Stimulated activated CD8-positive, alpha-beta memory T cell treated with anti-CD3 and anti-CD28 coated beads, Interleukin-7, amount 100 ng/mL, for 1 hour (primary cell): ENCODE measurements at places on chromosomes 5 and 9.

- no peak for DNase-seq
Observed at GRCh38 chr9:131649646-131650045, 90.2 kb downstream of the RAPGEF1 start.

DNA sequence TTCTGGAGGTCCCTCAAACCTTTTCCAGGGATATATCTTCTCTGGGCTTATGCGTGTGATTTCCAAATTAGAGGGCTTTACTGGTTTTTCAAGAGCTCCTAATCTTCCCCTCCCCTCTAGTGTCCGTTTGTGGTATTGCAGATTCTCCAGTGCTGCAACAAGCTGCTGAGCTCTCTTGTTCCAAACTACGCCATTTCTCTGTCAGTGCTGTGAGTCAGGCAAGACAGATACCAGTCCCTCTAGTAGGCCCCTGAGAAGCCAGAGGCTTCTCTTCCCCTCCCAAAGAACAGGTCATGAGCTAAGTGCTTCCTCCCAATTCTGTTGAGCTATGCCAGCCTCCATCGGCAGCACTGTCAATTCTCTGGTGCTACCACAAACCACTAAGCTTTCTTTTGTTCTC, 149.5 kb downstream of the FANCC start:
- peak; percentile 4 for DNase-seq

GRCh38 chr5:52950686-52951085, 38.5 kb upstream of the ITGA2 start:
- DNase-seq: no peak

DNA sequence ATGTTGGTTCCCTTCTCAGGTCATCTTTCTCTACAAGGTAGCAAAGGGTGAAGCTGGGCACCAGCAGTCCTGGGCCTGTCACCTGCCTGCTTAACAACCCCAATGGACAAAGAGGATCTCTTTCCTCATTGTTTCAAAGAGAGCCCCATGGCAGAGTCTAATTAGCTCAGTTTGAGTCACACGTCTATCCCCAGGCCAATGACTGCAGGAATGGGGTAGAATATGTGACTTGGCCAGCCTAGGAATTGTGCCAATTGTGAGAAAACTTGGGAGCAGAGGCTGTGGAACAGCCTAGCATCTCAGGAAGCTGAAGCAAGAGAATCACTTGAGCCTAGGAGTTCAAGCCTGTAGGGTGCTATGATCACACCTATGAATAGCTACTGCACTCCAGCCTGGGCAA, 3.6 kb upstream of the RAPGEF1 start:
- no peak for DNase-seq

DNA sequence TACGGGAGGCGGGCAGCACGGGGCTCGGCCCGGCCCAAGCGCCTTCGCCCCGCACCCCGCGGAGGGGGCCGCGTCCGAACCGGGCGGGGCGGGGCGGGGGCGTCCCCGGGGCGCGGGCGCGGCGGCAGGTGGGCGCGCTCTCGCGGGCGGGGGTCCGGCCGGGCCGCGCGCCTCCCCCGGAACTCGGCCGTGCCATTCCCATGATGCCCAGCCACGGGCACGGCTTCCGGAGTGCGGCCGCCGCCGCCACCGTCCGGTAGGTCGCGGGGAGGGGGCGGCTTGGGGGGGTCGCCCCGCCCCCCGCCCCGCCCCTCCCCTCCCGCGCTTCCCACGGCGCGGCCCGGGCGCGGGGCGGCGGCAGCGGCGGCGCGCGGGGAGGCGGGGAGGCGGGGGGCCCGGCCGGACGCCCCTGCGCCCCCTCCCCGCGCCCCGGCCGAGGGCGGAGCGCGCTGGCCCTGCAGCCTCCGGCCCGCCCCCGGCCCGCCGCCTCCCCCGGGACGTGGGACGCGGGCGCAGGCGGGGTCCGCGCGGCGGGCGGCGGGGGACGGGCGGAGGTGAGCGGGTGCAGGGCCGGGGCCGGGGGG, at the start of gene PPP1R26:
Gene PPP1R26, plus strand, starts transcription at position 314 of the 584 bp plus-strand sequence. CDS start 4,729 bp downstream, outside the sequence.
- no peak for DNase-seq

GRCh38 chr5:31730139-31730538, 91.2 kb downstream of the PDZD2 start:
- no peak for DNase-seq

- DNase-seq: no peak
Observed at GRCh38 chr5:174306345-174307030, 261.0 kb downstream of the NSG2 start.

DNA sequence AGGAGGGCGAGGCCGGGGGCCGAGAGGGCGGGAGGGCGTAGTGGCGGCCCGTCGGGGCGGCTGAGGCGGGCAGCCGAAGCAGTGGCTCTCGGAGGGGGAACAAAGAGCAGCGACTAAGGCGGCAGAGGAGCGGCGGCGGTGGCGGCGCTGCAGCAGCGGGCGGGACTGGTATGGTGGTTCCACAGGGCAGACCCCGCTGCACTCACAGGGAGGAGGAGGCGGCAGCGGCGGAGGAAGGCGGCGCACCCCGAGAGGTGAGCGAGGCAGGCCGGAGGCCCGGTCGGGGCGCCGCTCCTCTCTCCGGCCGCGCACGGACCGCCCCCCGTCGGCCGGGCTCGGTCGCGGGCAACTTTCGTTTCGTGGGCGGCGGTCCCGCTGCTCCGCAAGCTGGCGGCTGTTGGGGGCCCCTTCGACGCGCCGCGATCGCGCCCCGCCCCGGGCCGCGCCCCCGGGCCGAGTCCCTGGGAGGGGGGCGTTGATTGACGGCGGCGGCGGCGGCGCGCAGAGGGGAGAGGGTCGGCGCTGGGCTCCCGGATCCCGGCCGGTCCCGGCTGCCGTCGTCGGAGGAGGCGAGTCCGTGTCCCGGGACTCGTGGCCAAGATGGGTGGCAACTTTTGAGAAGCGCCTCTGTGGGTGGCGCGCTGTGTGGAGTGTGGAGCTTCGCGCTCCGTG, 467 bp downstream of the CNOT6 start:
- DNase-seq: no peak

DNA sequence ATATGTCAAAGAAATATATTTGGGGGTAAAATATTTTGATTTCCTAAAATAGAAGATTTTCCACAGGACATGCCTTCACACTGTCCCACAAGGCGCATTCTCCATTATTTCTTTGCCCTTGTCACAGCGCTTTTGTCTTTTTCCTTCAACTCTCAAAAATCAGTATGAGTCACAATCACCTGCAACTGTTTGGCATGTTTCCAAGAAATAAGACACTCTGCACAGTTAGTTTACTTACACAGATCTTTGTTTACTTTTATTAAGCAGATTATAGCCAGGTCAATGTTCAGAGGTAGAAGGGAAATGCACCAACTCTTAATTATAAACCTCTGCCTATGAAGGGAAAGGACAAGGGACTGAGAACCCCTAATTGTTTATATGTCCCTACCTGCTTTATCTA, 9.5 kb downstream of the CEMIP2 start:
- DNase-seq: no peak

GRCh38 chr5:80193401-80193800, 62.4 kb downstream of the SERINC5 start:
- DNase-seq: no peak

DNA sequence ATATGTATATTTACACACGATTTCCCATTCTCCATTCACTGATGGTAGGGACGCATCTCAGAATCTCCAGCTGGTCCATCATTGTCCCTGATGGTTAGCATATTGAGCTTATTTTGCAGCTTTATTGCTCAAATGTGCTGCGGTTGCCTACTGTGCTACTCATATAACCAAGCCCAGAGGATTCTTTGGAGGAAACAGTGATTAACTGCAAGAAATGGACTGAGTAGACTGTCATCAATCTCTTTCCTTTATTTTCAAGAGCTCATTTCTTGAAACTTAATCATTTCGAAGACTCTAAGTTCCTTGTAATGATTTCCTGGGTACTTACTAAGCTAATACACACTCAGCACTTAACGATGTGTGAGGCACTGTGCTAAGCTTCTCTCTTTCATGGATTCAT, 119.0 kb downstream of the MAT2B start:
- no peak for DNase-seq

- DNase-seq: no peak
Observed at GRCh38 chr9:10613419-10613818, 617 bp upstream of the PTPRD start.

- DNase-seq: no peak
Observed at GRCh38 chr9:76810377-76810957, 46.2 kb downstream of the PCA3 start.

GRCh38 chr5:149887622-149888183, 56.9 kb downstream of the PDE6A start:
- no peak for DNase-seq

DNA sequence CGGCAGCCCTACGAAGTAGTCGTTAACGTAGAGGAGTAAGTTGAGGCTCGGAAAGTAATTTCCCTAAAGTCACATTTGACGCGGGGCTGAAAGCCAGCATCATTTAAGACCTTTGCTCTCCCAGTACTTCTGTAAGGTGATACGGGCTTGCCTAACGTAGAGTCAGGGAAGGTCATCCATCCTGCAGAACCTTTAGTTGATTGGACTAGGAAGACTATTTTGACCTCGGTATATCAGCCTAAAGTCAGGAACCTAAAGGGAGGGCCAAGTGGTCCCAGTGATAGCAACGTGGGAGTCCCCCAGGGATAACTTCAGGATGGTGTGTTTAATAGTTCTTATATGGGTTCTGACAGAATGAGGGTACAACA, 657 bp downstream of the NUP214 start:
- DNase-seq: no peak

DNA sequence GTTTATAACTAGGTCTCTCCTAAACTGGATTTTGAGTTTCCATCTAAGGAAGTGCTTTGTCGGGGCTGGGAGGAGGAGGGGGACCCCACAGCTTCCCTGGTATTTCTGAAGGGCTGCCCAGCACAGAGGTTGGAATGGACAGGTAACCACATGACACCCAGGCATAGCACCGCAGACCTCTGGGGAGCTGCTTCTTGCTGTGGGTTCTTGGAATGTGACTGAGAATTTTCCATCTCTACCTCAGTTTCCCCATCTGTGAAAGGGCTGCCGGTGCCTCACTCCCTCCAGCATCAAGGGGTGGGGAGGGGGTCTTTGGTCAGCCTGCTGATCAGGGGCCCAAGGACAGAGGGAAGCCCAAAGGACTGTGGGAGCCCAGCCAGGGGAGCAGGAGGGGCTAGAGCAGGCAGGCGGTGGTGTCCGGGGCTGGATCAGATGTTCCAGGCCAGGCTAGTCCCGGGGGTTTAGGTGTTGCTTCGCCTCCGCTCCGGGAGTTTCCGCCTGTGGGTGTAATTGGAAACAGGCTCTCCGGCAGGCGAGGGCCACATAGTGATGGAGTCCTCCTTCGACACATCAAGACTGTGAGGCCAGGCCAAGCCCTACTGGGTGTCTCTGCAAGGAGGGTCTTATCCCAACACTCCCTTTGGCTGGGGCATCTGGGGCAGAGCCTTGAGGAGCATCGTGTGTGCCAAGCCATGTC, 3.3 kb downstream of the OLFML2A start:
- no peak for DNase-seq

- no peak for DNase-seq
Observed at GRCh38 chr5:75818661-75819060, 101.4 kb upstream of the POC5 start.
